ENCODE measurements at places on chromosomes 3 and 15. TPM values are rescaled to one million over a fixed set of nuclear protein-coding genes. Genes with fewer than 3 reads are reported as not detected.
A peak's percentile ranks its signal among the peaks of the same experiment; 100 is the strongest.

DNA sequence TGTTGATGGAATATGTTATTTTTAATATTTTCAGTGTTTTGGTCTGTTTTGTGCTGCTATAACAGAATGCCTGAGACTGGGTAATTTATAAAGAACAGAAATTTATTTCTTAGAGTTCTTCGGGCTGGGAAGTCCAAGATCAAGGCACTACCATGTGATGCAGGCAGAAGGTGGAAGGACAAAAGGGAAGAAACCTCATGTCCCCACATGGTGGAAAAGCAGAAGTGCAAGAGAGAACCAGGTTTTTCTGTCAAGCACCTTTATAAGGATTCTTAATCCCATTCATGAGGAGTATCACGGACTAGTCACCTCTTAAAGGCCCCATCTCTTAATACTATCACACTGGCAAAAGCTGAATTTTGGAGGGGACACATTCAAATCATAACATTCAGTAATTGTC is 57.9 kb upstream of the EPHB3 start:
- DNase-seq = no peak

DNA sequence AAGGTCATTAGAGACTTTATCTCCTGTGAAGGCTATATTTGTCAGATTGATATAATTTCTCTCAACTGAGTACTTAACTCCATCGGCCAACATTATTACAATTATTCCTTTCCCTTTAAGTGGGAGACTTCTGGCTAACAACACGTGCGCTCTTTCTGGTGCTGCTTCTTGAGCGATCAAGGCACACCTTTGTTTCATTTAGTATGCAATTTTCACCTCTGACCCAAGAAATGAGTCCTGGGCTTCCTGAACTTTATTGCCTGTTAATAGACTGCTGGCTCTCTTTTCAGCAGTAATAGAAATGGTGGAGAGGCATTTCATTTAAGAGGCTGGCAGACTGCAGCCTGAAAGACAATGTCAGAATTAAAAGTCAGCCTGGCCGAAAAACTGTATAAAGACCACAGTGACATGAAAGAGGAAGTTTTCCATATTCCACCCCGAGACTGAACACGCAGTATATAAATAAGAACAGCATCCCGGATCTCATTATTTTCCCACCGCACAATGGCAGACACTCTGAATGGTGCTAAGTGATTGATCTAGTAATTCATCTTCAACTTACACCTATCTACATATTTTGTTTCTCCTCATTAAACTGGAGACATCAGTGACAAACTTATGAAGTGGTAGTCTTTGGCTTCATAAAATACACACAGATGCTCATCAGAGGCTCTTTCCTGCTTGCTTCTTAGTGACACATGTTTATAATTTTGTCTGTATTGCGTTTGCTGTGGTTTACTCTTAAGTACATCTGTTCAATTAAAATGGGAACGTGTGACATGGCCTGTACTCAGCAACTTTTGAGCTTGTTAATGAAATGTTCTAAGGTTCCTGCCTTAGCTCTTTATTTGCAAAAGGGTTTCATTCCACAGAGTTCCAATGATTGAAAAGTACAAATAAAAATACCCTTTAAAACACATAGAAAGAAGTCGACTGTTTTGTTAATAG is 299.9 kb downstream of the MECOM start:
- no peak for DNase-seq

GRCh38 chr3:121529308-121529707 is 16.5 kb downstream of the POLQ start:
- peak; percentile 21 for DNase-seq

DNA sequence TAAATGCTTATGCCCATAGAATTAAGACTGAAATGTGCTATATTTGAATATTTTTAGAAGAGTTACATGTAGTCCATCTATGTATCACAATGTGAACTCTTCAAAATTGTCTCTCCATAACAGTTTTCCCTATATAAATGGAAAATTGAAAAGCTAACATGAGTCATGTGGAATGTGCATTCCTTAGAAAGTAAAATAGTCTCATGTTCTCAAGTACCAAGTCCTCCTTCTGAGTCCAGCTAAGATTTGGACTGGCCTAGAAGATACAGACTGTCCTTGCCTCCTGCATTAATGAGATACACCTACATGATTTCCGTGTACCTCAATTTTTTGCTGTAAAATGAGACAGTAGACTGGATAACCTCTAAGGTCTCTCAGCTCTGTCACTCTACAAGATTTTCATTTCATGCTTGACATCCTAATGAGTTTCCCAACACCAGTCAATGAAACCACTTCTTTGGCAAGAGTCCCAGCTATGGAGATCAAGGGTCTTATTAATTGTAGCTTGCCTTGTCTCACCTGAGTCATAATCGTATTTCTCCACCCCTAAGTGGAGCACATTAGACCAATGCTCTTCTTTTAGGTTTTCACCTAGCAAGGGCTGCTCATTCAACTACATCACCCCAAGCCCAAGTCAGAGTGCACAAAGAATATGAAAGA is 350.6 kb upstream of the IL12A start:
- no peak for DNase-seq

DNA sequence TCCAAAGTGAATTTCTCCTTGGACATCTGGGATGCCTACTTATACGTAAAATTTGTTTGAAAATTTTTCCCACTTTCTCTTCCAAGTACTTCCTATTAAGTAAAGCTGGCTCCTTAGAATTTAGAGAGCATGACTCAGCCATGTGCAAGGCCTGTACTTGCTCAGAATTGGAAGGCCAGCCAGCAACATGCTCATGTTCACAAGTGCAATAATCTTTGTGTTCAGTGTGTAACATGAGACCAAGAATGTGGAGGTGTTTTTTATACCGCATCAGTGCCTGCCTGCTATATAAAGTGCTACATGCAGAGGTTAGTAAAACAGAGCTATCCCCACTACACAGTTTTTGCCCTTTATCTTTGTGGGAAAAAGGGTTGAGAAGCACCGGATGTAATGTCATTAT is 151.9 kb upstream of the FEZF2 start:
- no peak for DNase-seq

DNA sequence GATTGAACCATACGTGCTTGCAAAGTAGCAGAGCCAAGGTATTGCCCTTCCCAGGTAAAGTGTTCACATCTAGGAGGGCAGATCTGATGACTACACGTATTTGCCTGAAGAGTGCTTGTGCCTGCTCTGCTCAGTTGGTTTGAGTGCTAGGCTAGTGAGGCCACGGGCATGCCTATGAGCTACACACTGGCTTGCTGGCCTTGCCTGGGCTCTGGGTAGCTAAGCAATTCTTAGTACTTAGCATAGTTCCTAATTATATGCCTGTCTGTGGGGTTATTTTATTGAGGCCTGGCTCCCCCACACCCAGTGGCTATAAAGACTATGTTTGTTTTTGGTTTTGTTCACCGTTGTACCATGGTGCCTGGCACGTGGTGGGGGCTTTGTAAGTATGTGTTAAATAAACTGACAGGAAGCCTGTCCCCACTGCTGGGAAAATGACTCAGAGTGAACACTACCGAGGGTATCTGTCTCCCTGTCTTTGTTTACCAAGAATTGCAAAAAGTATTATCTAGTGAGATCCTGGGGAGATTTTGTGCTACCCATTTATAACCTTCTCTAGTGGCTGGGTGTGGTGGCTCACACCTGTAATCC is 72.1 kb upstream of the ETV5 start:
- DNase-seq = no peak

- DNase-seq = no peak
Measured at GRCh38 chr15:60572541-60573421, 93.8 kb upstream of the ICE2 start.

GRCh38 chr3:128322030-128323022 is 144.4 kb downstream of the DNAJB8 start:
- no peak for DNase-seq

- DNase-seq = peak; percentile 70
Measured at GRCh38 chr15:60673166-60673565, 194.2 kb upstream of the ICE2 start.

- DNase-seq = no peak
Measured at GRCh38 chr3:193901007-193901406, 234.9 kb upstream of the HES1 start.

DNA sequence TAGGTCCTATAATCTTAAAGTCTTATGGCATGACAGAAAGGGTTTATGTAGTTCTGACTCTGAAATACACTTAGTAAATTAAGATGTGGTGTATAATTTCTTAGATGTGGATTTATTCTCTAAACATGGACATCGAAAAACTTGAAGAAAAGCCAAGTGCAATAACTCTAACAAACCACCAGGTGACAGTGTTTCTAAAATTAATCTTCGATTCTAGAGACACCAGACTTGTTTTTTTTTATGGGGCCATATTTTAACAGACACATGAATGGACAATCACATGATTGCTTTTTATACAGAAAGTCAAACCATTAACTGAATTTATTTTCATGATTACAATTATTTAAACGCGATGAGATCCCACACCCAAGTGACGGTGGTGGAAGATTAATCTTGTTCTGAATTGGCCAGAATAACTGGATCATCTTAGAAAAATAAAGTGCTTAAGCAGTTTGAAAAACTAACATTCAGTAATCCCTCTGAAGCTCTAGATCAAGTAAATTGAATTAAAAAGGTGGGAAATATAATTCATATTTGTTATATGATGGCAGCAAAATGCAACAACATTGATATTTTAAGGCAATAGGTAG is 305.1 kb downstream of the LSAMP start:
- peak; percentile 44 for DNase-seq

GRCh38 chr3:190322604-190323245 is 479 bp upstream of the CLDN1 start:
- DNase-seq = no peak

DNA sequence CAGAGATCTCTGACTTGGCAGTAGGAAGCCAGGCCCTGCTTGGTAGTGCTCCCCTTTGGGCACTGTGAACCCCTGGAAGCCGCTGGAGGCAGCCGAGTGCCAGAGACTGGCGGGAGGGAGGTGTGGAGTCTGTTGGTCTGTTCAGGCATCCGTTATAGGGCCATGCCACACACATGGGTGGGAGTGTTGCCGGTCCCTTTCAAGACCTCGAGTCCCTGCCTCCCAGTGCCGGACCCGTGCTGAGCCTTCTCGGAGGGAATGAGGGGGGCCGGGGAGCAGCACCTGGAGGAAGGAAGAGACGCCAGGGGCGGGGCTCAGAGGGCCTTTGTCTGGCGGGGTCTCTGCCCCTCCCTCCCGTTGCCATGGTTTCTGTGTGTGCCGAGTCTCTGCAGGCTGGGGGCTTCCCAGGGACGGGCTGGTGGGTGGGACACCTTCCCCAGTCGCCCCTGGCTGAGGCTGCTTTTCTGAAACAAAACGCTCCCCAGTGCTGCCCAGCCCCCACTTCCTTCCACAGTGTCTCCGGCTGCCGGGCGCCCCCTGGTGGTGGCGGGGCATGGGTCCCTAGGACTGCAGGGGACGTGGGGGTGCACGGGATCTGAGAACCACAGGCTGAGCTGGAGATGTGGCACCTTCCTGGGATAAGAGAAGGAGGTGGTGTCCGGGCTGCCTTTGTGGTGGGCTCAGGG is 10.0 kb downstream of the GNAI2 start:
- peak; percentile 94 for DNase-seq

DNA sequence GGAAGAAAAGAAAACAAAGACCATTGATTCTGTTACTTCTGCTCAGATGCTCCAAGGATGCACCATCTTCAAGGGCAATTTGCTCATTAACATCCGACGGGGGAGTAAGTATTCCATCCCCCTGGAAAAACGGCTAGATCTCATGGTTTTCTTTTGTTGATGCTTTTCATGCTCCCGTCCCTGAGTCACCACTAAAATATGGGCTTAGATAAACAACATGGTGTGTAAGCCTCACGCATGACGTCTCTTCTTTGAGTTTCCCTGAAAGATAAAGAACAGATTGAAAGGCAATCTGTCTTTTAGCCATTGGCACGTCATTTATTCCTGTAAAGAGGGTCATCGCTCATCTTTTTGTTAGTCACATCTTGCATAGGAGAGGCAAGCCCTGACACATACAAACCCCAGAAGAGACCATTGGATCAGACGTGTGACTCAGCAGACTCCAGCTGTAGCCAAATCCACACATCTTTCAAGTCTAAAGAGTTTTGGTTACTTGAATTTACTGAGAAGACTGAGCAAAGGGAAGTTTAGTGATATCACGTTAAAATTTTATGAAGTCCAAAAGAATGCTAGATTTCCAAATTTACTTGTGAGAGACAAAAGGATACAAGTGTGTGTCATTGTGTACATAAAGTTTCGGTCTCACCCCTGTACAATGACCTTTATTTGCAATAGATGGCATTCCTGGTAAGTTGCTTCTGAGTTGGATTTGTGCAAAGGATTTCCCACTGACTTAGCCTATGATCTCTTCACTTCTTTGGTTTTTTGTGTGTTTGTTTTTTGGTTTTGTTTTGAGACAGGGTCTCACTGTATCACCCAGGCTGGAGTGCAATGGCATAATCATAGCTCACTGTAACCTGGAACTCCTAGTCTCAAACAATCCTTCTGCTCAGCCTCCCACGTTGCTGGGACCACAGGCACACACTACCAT is 110.5 kb downstream of the PGPEP1L start:
- peak; percentile 83 for DNase-seq

GRCh38 chr3:125231895-125232294 is 19.3 kb upstream of the SLC12A8 start:
- peak; percentile 14 for DNase-seq

DNA sequence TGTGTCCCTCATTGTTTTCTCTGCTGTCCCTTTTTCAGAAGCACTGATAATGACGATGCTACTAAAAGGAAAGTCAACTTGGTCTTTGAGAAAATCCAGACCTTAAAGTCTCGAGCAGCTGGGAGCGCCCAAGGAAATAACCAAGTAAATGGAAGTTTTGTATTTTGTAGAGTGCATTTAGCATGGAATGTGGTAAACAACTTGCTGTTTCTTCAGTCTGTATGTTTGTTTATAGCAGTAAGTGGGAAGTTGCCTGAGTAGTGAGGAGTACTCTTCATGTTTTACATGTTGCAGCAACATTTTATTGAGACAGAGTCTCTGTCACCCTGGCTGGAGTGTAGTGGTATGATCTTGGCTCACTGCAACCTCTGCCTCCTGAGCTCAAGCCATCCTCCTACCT is 66.0 kb downstream of the CGNL1 start:
- DNase-seq = no peak

DNA sequence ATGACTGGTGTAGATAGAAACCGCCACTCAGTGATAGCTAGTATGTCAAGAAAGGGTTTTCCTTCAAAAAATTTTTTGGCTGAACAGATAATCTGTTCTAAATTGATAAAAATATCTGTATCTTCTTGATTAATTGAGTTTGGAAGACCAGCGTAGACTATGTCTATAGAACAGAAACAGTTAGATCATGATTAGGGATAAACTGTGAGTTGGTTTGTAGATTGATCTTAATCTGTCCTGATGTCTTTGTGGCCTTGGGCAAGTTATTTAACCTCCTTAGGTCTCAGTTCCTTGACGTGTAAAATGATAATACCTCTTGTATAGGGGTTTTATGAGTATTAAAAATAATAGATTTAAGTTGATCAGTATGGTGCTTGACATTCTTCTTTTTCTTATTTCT is 4.7 kb downstream of the NFKBIZ start:
- no peak for DNase-seq

CCR1 gene
- 0.53 TPM for total RNA-seq

SLC22A13 gene
- 0.40 TPM for total RNA-seq

THRB gene
- total RNA-seq = 4.7 TPM

NEK10 gene
- 4.7 TPM for total RNA-seq

GOLGA6A gene
- not detected for total RNA-seq

NGLY1 gene
- 24.1 TPM for total RNA-seq

SLC38A3 gene
- total RNA-seq = 42.7 TPM

ENTPD3 gene
- total RNA-seq = not detected

SLTM gene
- 71.0 TPM for total RNA-seq

ROPN1 gene
- total RNA-seq = not detected

PAQR9 gene
- total RNA-seq = not detected

REC114 gene
- total RNA-seq = not detected

DPPA2 gene
- total RNA-seq = not detected

ZNF620 gene
- total RNA-seq = 0.37 TPM

Data from myocyte (in vitro differentiated cells).